ENCODE measurements at places on chromosomes 13 and 19.
A peak's percentile ranks its signal among the peaks of the same experiment; 100 is the strongest.

- no peak for DNase-seq
Observed at GRCh38 chr13:97194479-97194878, 27.7 kb upstream of the MBNL2 start.

DNA sequence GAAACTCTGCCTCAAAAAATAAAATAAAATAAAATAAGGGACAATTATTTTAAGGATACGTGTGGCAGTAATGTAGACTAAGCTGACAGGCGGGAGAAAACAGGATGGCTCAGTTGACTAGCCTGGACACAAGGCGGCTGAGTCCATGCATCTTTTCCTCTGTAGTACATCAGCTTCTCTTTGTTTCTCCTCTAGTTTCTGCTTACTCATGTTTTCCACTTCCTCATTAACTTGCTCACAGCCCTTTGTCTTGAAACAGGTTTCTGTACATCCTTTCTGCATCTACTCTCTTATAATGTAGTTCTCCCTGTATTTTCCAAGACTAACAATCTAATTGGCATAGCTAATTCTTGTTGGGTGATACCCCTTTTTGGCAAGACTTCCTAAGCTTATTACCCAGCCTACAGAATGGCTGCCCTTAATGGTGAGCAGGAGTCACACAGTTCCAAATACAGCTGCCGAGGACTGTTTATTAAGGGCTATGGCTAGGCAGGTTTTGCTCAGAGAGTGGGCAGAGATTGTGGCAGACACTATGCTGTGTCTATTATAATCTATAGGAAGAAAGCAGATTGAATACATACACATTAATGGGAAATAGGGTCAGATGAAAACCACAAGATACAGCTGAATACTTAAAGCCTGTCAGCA, 58.7 kb upstream of the KLF5 start:
- peak; percentile 40 for DNase-seq

GRCh38 chr13:42484386-42484785, 89.6 kb upstream of the TNFSF11 start:
- DNase-seq = no peak

DNA sequence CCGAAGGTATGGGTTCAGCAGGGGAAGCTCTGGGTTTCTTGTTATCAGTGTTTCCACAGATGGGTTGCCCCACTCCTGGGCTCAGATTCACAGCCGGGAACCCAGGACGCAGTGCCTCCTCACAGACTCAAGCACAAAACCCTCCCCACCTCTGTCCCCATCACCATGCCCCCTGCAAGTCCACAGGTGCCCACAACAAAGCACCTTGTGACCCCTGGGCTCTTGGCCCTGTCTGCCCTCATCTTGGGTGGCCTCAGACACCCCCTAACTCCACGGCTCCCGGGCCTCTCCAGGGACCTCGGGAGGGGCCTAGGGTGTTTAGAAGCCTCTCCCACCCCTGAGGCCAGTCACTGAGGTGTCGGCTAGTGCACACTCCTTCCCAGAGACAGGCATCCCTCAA, 231.7 kb downstream of the TUBA3C start:
- no peak for DNase-seq

GRCh38 chr13:53822136-53822535, 793.5 kb downstream of the OLFM4 start:
- DNase-seq = no peak

DNA sequence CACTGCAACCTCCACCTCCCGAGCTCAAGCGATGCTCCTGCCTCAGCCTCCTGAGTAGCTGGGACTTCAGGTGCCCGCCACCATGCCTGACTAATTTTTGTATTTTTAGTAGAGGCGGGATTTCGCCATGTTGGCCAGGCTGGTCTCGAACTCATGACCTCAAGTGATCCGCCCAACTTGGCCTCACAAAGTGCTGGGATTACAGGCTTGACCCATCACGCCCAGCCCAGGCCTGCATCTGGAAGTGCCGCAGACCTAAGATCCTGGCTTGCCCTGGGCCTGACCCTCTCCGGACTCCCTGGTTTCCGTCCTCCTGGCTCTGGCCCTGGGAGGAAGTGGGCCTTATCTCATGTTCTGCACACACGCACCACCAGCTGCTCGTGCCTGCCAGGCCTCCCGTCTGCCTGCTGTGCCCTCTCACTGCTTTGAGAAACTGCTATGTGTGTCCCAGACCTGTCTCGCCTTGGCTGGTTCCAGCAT, 4.7 kb upstream of the PTGIR start:
- DNase-seq = no peak

DNA sequence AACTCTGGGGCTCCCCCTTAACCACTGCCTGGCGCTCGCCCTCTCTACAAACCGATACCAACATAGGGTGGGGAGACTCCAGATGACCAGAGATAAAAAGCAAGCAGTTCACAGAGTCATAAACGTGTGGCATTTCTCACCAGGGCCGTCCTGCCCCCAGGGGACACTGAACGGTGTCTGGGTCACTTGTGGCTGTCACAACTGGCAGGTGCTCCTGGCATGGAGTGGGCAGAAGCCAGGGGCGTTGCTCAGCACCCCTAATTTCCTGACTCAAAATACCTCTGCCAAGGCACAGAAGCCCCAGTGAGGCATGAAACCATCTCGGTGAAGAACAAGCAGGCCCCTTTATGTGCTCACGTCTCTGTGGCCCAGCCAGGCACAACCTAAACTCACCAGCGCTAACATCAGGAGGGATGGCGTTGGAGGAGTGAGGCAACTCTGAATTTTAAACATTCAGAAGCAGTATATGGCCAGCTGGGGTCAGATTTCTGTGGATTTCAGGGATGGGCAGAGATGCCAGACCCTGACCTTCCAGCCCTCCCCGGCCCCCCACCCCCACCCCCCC, 1.8 kb downstream of the PIP5K1C start:
- no peak for DNase-seq

DNA sequence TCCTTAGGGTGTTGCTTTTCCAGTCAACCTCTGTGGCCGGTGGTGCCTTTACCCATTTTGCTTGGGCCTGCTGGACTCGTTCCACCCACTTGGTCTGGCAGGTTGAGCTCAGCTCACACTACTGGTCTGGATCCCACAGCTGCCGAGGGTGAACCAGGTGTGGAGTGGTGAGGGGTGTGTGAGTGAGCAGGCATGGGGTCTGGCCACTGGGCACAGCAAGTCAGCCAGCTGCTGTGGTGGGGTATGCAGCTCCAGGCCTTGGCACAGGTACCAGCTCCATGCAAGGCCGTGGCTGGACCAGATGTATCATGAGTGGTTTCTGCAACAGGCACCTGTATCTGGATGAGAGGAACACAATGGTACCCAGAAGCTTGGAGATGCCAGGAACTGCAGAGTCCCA, 277.6 kb upstream of the KLHL1 start:
- no peak for DNase-seq

DNA sequence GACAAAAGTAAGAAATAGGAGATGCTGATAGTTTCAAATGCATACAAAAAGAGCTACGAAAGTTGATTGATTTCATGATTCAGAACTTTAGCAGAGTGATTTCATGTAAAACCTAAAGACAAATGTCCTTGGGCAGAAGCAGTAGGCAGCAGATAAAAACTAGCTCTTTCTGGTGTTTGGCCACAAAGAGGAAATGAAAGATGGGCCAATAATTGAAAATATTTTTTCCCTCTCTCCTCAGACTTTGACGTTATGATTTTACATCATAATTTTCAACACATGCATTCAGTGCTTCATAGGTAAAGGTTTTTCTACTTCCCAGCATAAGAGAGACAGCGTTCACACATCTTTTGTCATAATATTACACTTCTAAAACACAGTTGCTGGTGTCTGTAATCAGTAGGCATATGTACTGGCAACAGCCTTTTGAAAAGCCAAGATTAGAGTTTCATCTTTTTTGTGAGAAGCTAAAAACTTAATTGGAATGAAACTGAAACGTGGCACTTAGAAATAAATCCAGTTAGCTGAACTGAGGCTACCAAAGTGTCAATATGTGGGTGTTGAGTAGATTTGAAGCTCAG, 9.3 kb downstream of the SCEL start:
- no peak for DNase-seq

DNA sequence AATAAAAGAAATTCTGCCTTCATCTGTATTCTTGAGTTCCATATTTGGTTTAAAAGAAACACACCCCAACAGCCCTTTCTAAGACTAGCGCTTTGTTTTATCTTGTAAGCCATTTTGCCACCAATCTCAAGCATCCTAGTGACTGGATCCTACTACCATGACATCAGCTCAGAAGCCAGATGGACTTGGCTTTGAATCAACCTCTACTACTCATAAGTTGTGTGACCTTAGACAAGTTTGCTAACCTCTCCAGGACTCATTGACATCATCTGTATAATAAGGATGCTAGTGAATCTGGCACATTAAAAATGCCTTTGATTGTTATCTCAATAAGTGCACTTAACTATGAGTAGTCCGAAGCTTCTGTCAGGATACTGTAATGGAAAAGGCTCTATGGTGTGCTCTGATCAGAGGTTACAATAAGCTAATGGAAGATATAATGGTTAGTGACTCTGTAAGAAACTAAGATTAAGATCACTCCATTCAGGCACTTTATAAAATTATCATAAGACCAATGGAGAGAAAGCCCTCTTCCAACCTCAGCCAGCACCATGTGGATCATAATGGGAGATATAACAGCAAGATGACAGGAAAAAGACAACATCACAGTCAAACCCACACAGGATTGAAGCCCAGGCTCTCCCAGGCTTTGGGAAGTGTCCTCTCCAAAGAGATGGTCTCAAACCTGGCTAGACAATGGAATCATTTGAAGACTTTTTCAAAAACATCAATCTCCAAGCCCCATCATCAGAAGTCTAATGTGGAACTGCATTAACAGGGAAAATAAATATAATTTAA, 180.6 kb upstream of the MIR17HG start:
- no peak for DNase-seq

DNA sequence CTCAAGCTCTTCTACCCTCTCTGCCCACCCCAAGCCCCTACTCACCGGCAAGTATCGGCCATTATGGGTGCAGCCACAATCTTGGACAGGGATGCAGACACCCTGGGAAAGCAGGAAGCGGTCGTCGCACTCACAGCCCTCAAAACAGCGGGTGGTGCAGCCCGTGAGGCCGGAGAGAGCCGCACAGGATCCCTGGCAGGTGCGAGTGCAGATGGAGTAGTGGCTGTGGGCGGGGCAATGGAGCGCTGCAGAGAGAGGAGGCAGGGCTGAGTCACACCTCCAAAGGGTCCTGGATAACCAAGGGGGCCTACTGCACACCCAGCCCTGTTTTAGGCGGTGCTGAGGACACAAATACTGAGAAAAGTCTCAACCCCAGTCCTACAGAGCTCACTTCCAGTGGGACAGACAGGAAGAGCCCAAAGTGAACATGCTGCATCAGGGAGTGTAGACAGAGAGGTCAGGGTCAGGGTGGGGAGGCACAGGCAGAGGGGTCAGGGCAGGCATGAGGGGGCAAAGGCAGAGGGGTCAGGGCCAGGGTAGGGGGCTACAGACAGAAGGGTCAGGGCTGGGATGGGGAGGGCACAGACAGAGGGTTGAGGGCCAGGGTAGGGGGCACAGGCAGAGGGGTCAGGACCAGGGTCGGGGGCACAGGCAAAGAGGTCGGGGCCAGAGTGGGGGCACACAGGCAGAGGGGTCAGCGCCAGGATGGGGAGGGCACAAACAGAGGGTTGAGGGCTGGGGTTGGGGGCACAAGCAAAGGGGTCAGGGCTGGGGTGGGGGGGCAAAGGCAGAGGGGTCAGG, 24.2 kb upstream of the FBL start:
- peak; percentile 4 for DNase-seq

GRCh38 chr19:778910-779653, 18.2 kb upstream of the PTBP1 start:
- DNase-seq = no peak

GRCh38 chr19:21767065-21767800, at the start of gene ZNF100:
ZNF100 (minus strand) TSS chr19:21767579; CDS start chr19:21767429, 150 bp downstream.
- DNase-seq = peak; percentile 90

GRCh38 chr19:3632098-3632497, 5.5 kb upstream of the CACTIN start:
- no peak for DNase-seq

GRCh38 chr19:39817888-39818561, 15.9 kb downstream of the DYRK1B start:
- no peak for DNase-seq

DNA sequence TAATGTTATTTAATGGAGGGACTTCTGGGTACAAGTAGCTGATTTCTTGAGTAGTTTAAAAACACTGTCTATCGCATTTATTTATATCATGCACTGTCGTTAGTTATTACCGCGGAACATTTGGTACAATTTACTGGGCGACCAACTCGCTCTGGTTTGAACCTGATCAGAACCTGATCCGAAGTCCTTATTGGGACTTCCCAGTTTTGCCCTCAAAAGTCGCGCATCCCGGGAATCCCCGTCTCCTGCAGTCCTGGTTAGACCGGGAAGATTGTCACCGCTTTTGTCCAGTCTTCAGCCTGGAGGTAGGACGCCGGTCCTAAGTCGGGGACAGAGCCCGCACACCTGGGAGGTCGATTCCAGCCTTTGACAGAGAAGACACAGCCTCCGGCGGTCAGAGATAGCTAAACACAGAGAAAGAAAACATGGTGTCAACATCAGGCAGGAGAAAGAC, 694 bp downstream of the CLN5 start:
- DNase-seq = no peak

DNA sequence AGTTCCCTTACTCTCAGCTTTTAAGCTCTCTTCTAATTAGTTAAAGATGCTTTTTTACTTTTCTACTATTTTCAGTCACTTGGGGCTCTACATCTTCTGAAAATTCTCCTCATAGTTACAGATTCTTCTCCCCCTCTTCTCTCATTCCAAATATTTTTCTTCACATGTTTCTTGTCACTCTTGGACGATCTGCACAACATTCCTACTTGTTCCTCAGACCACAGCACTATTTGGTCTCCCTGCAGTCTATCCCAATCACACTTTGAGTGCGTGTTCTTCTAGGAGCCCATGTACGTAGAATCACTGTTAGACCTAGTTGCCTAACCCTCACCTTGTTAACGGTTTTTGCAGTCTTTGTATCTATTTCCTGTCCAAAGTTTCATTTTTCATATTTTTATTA, 222.5 kb upstream of the SPRY2 start:
- no peak for DNase-seq

DNA sequence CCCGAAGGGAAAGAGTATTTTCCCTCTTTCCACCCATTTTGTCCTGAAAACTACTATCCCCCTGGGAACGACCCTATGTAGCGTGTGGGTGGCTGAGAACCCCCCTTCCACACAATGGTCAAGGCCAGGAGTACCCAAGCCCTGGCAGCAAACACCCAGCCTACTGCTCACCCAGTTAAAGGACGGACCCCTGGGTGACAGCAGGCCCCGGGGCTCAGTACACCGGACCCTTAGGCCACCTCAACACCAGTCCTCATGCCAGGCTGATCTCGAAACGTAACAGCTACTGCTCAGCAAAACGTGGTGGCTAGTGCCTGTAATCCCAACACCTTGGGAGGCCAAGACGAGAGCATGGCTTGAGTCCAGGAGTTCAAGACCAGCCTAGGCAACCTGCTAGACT, 1.4 kb downstream of the ANKRD27 start:
- no peak for DNase-seq

DNA sequence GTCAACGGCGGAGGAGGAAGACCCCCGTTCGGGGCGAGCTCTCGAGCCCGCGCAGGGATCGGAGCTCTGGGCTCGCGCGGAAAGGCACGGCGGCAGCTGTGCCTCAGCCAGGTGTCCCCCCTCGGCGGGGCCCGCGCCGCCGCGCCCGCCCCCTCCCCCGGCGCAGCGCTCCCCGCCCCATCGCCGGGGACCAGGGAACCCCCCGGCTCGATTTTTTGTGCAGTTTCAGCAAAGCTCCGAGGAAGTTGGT, 110.0 kb downstream of the KCNRG start:
- DNase-seq = no peak

Measured in NCI-H1436 (cell line).